ENCODE measurements at places on chromosomes 6 and 20. TPM values are rescaled to one million over a fixed set of nuclear protein-coding genes. Genes with fewer than 3 reads are reported as not detected.

- DNase-seq: no peak
Observed at GRCh38 chr20:40769677-40770285, 80.7 kb upstream of the MAFB start.

DNA sequence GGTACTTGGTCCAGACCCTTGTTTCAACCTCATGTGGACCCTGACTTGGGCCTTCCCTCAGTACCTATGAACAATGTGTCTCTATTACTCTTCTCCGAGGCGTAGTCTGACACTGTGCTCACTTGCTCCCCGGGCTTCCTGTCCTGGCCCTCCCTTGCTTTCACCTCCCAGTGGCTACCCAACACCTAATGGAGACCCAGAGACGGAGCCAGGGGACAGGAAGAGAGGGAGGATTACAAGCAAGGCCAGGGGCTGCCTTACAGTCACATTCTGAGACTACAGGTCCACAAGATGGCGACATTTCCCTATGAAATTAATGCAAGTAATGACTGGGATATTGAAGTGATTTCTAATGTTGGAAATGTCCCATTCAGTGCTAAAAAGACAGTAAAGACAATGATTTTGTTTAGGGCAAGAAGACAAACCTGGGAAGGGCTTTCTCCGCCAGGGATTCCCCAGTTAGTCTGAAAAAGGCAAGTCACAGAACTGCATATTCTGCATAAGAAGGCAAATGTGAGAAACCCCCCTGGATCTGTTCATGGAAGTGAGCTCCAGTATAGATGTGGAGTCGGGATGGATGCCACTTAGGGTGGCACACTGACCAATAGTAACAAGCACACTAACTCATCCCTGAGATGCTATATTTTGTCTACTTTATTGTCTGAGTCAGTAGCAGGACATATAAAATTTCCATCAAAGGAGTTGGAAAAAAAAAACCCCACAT is 44.0 kb upstream of the ZBTB24 start:
- peak; percentile 68 for DNase-seq

Gene EPB41L1
- 26.8 TPM for total RNA-seq

GRCh38 chr6:104699593-104700329 is 160.0 kb downstream of the HACE1 start:
- no peak for DNase-seq

DNA sequence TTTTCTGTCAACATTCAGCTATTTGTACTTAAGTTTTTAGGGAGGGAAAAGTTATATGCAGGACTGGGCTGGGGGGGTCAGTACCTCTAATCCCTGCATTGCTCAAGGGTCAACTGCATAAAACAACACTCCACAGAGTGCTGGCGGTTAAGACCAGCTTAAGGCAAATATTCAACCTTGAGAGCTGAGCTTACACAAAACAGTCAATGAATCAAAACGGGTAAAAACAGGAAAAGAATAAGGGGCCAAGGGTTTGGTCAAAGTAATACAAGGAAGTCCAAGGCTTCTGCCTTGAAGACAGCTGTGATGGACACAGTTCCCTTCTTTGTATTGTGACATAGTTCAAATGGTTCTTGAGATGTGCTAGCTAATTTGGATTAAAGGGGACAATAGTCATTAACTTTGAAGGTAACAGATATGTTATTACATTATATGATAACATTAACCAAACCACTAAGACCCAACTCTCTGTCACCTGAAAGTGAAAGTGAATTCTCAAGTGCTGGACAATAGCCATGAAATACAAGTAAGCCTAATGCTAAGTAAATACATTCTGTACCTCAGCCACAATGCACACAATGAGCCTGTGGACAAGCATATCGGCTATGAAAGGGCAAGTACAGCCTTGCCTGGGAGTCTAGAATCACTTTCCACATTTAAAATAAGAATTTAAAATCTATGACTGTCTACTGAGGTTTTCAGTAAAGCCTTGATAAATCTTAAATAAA is 106.8 kb downstream of the PDE10A start:
- DNase-seq: no peak

DNA sequence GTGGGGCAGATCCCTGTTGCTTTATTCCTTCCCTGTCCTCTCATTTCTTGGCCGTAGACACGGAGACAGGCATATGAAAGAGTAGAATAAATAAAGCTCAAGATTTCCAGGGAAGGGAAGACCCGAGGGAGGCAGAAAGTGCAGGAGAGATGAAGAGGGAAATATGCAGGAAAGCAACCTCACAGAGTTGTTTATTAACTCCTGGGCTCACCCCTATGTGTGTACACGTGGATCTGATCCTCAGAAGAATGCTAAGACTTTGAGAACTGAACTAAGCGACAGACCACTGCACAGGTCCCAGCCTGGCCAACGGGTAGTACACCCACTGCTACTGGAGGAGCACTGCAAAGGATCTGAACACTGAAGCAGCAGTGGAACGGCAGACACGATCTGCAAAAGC is 156.2 kb downstream of the KIF16B start:
- DNase-seq: no peak

Gene TCF21
- not detected for total RNA-seq

DNA sequence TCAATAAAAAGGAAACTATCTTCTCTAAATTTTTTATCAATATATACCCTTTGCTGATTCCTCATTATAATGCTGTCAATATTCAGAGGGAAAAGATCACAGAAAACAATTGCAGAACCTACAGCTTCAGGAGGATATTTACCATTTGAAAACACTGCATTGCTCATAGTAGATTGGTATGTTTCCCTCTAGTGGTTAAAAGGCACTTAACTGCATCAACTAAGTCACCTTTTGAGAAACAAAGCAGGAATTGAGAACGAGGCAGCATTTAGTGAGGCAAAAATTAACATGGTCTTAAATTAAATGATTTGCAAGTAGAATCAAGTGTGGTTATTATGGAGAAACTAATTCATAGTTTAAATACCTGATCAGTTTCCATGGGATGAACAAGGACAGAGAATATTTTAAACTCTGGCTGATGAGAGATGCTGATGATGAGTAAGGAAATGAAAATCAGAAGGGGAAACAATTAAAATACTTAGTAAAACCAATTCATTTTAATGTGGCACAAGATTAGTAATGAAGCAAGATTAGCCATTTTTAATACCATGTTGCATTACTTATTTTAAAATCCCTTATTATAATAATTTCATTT is 642.1 kb downstream of the EPHA7 start:
- no peak for DNase-seq

GRCh38 chr20:57220337-57221145 is 45.9 kb downstream of the BMP7 start:
- DNase-seq: peak; percentile 58

Gene PKIB
- 3.5 TPM for total RNA-seq

DNA sequence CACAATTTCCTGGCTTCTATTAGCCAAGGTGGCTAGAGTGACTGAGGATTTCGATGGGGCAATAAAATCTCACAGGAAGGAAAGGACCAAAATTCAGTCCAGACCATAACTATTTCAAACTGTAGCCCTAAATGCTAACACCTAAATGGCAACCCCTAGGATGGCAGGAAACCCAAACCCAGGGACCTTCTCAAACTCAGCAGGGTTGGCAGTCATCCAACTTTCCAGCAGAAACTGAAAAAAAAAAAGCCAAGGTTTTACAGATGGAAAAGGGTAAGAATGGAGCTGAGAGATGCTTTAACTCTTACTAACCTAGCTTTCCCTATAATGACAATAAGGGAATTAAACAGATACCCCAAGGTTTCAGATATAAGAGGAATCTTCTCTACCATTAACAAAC is 10.5 kb downstream of the IBTK start:
- DNase-seq: no peak

- DNase-seq: no peak
Observed at GRCh38 chr6:152981219-152981618, 1.6 kb downstream of the FBXO5 start.

GRCh38 chr20:63349516-63349895 is 11.6 kb downstream of the CHRNA4 start:
- DNase-seq: no peak

DNA sequence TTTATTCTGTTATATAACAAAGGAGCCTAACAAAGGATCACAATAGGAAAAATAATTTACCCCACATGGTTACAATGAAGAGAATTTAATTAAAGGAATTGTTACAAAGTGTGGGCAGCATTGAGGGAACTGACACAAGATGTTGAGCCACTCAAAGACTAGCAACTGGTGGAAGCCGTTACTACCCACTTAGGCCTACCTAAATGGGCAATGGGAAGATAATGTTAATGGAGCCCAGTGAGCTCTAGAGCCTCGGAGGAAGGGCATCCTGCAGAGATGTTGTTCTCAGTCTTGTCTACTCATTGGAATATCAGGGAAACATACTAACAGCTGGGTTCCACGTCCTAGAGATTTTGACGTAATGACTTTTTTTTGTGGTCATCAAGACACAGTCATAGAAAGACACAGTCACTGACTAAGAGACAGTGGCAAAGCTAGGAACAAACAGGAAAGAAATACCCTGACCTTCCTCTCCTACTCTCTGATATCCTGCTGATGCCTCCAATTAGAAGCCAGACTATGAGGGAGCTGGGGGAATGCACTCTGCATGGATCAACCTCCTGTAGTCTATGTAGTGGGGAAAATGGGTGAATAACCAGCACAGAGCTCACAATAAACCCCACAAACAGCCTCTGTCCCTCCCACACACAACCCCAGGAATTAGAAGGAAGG is 523.8 kb upstream of the FLRT3 start:
- DNase-seq: no peak

DNA sequence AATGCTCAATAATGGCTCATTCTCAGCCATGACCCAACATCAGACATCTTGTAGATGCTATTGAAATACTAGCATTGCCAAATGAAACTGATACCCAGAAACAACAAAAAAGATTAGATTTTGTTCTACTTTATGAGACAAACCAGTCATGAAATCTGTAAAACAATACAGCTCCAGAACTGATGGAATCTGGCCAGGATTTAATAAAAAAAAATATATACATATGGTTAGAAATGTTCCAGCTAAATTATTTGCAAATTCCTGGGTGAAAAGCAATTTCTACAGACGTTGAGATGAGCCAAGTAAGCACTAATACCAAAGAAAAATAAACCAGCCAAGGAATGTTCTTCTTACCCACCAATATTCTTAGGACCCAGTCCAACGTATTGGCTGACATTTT is 201.3 kb downstream of the EPHA7 start:
- DNase-seq: no peak

DNA sequence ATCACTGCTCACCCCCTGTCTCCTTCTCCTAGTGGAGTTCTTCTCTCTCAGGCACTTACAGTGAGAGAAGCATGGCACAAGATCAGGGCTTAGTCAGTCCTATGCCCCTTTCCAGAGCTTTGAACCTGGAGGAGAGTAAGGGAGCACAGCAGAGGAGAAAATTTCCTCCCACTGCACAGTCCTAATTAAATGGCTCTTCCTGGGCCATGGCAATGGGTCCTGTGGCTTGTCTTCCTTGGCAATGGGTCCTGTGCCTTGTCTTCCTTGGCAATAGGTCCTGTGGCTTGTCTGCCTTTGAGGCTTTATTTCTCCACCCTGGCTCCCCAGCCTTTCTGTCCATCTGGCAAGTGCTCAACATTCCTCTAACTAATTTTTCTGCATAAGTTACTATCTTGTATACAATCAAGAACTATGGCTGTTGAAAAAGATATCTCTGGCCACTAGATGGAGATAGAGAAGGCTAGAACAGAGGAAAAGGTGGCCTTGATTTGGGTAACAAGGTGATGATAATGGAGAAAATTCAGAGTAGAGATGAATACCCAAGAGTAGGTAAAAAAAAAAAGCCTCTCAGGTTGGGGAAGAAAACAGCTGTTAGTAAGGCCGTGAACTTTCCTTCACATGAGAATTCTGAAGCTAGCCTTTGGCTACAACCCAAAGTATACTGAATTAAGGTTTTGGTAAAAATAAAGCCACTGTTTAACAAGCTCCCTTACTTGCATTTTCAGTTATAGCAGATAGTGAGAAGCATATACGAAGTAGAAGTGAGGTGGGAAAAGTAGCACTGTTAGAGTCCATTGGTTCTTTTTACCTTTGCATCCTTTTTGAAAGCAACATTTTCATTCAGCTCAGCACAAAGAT is 504.9 kb downstream of the DOK5 start:
- DNase-seq: no peak

GRCh38 chr20:57108742-57109570 is 157.5 kb downstream of the BMP7 start:
- DNase-seq: no peak

Gene HCK
- total RNA-seq: not detected

DNA sequence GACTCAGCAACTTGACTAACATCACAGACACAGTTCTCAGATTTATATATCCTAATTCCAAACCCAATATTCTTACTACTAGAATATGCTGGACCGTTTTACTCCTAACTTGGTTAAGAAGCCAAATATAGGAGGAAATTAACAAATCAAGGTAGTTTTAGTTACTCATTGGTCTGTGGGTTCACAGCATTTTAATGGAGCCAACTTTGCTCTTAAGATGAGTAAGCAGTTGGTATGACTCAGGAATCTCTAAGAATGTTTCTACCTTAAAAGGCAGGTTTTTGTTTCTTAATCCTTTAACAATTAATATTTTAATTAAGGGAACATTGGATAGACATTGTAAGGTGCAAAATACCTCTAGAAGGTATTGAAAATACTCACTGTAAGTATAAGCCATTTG is 31.6 kb downstream of the OPRM1 start:
- no peak for DNase-seq

Gene EYS
- total RNA-seq: under 0.01 TPM

DNA sequence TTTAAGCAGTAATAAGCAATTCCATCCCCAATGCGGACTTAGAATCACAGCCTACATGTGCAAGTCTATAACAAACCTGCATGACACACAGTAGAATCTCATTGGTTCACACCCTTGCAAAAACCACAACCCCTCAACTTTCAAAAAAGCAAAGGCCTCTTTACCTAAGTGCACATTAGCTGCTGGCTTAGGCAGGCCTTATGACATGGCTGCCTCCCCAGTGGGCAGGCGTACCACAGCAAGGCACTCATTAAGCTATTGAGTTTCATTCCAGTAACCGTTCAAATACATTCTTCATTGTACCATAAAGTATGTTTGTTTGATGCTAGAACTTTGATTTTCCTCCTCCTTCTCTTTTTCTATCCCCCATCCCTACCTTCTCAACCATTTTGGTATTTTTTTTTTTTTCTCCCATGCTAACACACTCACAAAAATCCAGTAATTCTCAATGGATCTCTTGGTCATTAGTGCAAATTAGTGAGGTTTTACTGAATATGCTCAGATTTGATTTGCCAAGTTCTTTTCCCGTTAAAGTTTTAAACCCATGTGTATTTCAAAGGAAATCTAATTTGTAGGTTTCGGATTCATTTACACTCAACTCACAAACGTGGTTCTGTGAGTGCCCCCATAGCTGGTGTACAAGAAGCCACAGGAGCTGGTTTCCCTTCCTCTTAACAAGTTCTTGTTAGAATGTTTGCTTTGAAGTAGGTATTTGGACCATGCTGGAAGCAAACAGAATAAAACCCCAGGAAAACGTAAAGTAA is 460.4 kb upstream of the RUNX2 start:
- DNase-seq: peak; percentile 22

- DNase-seq: no peak
Observed at GRCh38 chr6:129644567-129645015, 65.4 kb downstream of the ARHGAP18 start.

GRCh38 chr6:134245706-134246105 is 72.2 kb downstream of the SGK1 start:
- DNase-seq: no peak

Gene ANGPT4
- under 0.01 TPM for total RNA-seq
